Occipital lobe (tissue), 3 donors: ENCODE measurements at places on chromosomes 7 and 10. TPM values are rescaled to one million over a fixed set of nuclear protein-coding genes. Genes with fewer than 3 reads are reported as not detected.

The MET gene
- total RNA-seq = 65.5 TPM

The HMX3 gene
- total RNA-seq = not detected

The AKR1C8 gene
- 0.78 TPM for total RNA-seq

The TMEM270 gene
- total RNA-seq = not detected

DNA sequence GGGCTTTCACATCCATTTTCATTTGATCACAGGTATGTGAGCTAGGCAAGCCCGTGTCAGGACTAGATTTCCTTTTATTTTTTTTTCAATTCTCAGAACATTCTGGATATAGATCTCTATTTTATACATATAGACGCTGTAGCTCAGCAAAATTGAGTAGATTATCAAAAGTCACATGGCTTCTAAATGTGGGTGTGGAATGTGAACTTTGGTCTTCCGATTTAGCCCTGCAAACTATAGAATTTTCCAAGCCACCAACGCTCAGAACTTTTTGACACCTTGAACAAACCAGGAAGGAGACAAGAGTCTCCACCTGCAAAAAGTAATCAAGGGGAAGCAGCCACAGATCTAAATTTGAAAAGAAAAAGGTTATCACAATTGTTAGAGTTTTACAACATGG lies 15.9 kb upstream of the FFAR4 start:
- no peak for DNase-seq

DNA sequence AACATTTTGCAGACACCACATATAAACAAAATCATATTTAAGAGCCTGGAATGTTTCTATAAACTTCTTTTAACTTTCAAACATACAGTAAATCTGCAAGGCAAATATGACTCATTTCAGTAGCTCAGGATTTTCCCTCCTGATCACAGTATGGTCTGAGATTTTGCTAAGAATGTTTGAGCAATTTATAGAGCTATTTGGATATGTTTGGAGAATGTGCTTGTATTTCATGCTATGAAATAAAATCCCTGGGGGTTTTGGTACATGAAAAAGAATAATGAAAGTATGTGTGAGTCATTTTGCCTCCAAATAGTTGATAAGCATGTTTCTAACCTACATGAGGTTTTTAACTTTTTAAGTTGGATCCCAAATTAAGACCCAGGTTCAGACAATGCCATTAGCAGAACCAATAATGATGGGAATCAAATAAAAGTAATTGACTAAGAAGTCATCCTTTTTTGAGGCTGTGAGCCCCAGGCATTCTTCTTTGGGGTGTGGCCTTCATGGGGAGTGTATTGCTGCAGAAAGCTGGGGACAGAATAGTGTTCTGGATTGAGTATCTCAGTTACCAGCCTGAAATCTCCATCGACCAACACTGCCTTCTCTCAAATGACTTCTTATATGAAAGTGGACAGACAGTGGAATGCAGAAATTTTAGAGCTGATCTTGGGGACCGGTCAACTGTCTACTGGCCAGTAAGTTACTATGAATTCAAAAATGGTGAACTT lies 66.1 kb upstream of the AGBL3 start:
- no peak for DNase-seq

DNA sequence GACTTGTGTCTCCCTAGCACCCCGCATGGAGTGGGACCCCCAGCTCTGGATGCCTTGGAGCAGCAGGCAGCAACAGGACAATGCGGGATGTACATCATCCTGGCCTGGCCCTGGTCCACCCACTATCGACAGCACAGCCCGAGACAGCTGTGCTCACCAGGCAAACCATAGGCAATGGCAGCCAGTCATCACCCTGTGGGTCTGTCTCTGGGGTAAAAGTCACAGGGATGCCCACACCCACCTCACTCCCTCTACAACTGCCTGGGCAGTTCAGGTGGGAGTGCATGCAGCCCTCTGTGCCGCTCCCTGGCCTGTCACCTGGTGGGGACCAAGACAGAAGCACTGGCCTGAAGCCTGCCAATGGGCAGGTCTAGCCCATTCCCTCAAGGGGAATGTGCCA lies 147.8 kb downstream of the GRID1 start:
- no peak for DNase-seq

- no peak for DNase-seq
Measured at GRCh38 chr10:3858051-3858845, 73.2 kb upstream of the KLF6 start.

- no peak for DNase-seq
Measured at GRCh38 chr10:74575912-74576311, 250.5 kb upstream of the KAT6B start.
